Hippocampal formation (tissue), 2 donors: ENCODE measurements at places on chromosomes 1 and 21.

DNA sequence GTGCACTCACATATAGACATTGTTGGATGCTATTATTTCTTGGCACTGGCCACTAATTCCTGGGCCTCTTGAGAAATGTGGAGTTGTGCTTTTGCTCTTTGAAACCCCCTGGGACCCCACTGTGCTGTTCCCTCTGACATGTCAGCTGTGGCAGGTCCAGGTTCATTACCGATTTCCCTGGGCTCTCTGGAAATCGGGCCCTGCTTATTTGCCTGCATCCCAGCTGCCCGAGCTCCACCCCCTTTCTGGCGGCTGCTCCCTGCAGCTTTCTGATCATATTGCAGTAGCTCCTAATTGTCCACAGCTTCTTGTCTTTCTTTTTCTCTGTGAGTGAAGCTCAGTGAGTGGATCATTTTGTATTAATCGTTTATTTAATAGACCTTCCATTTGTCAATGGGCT, 183.7 kb upstream of the FAM78B start:
- no peak for DNase-seq

DNA sequence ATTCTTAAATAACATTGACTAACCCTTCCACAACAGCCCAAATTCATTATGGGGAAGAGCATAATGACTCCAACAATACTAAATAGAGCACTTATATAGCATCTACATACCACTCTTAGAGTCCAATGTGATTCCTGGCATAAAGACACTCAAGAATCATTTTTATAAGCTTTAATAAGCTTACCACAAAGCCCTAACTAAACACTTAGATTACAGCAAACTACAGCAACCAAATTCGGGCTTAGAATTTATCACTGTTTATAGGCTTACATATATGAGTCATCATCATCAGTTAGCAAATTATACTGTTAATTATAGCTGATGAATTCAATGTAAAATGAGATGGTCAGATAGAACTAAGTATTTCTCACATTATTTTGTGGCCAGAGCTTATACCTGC, 7.3 kb downstream of the SCYL3 start:
- DNase-seq, result no peak

DNA sequence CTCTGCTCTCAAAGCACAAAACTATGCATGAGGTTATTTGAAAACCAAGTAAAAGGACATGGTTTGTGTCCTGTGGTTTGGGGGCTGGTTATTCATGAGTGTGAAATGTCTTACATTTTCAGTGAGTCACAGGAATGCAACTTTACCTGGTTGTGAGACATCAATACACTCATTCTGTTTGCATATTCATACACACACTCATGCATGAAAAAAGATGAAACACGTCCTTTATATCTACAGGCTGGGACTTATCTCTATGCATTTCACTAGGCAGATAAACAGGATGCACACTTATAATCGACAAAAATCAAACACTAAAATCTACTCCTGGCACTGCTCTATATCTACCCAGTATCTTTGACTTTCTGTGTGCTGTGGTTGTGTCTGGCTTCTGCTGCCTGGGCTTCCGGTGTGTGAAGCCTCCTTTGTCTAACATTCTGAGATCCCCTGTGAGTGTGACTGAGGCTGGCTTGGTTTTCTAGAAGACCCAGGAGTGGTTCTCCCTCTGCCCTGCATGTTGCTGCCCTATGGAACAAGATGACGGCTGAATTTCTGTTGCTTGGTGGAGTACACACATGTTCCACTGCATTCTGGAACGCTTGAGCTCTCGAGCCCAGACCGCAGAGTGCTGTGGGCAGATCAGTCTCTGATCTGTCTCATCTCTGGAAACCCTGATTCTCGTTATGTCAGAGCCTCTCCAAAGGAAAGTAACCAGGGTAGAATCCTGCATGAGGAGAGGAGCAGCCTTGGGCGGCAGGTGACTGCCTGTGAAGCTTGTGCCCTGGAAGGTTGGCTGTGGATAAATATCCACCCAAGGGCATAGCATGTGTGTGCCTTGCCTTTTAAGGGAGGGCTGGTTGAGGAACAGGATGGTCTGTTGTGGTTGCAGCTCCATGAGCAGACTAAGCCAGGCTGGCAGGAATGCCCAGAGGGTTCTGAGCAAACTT, 19.7 kb upstream of the FASLG start:
- no peak for DNase-seq

DNA sequence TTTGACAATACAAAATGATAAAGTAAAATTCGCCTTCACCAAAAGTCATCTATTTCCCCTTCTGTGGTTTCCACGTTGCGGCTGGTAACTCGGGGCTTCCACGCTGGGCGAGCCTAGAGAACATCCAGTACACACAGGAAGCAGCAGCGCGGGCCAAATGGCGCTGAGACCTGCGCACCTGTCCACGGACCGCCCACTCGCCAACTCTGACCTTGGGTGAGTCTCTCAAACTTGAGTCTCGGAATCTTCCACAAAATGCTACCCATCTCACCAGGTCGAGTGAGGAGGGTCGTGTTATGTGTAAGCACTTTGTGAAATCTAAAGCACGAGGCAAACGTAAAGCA, 820 bp upstream of the TTF2 start:
- DNase-seq, result no peak

GRCh38 chr21:15441060-15441493, 288.7 kb upstream of the USP25 start:
- DNase-seq, result no peak

- no peak for DNase-seq
Observed at GRCh38 chr1:224749916-224750315, 133.8 kb downstream of the CNIH3 start.

GRCh38 chr1:111976842-111977241, 12.6 kb downstream of the KCND3 start:
- no peak for DNase-seq
